Stimulated activated CD4-positive, alpha-beta T cell treated with anti-CD3 and anti-CD28 coated beads, Interleukin-2, amount 100 ng/mL, for 4 hours (primary cell): ENCODE measurements at places on chromosomes 4 and X.

GRCh38 chr4:8207314-8207713 lies 8.2 kb downstream of the SH3TC1 start:
- DNase-seq = no peak

DNA sequence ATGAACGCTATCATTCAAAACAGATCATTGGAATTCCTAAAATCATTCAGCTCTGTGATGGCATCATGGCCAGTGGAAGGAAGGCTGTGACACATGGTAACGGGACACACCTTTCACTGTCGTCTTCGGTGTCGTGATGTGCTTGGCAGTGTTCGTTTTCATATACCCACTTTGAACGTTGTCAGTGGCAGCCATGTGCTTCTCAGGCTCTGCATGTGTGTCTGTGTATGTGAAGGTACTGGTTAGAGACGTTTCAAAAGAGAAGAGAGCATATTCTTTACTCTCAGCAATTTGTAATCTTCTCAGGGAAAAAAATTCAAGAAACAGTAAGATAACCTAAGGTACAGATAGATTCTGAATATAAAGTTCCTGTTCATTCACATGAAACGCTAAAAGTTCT lies 70.6 kb upstream of the MSANTD1 start:
- DNase-seq = no peak

- no peak for DNase-seq
These were observed 238.4 kb upstream of the TAPT1 start for GRCh38 chr4:16464651-16465050.

DNA sequence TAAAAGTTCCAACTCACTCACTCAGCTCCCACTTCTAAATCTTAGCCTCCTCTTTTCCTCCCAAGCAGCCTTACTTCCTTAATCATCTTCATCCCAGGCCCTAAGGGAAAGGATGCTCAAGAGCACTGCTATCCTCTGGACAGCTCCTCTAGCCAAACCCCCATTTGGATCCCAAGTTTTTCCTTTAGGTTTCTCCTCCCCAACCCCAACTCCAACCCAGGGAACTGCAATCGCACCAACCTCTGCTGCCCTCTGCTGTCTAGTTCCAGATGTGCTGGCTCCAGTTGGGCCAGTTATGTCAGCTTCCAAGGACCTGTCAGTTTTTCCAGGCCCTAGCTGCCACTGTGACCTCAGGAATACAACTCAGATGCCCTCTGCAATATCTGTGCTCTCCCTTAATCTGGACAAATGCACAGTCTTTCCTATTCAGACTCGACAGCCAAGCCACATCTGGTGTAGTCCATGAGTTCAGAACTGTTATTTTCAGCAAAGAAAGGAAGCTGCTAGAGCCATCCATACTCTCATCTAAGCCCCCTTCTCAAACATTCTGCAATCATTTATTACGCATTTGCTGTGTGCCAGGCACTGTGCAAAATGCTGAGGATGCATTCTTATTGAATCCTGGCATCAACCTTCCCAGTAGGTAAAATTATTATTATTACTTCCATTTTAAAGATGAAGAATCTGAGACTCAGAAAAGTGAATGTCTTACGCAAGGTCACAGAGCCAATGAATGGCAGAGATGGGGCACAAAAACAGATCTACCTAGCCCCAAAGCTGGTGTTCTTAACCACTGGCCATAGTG lies 12.3 kb upstream of the XPNPEP2 start:
- peak; percentile 11 for DNase-seq

DNA sequence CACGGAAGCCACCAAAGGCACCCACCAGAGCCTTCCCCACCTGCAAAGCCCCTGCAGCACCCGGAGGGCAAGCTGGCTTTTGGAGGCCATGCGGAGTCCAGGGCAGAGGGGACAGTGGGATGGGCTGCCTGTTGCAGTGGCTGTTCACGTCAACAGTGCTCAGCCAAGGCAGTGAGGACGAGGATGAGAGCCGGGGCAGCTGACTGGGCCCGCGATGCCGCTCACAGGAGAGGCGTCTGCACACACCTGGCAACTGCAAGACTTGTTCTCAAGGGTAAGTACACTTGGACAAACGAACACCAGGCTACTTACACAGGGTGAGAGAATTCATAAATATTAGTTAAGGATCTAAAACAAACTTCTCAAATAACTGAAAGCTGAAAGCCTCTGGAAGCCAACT lies 19.6 kb downstream of the FGFR3 start:
- no peak for DNase-seq

- DNase-seq = no peak
These were observed 43.0 kb upstream of the TAPT1 start for GRCh38 chr4:16269240-16269639.

DNA sequence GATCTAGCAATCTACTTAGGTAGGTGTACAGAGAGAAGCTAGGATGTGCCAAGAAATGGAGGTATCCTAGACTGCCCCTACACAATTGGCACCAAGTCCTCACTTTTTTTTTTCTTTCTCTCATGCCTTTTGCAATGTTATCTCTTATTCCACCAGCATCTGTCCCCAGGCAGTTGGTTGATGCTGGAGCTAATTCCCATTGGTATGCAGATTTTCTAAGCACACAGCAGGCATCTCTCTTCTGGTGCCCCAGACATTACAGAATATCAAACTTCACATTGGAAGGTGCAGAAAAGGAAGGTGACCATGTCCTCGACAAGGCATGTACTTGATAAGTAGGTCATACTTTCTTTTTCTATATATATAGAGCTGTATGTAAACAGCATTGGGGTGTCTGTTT lies 21.6 kb downstream of the LUZP4 start:
- DNase-seq = no peak

GRCh38 chr4:154454710-154455109 lies 36.9 kb downstream of the DCHS2 start:
- no peak for DNase-seq

GRCh38 chr4:150368667-150369066 lies 213.3 kb upstream of the MAB21L2 start:
- no peak for DNase-seq

DNA sequence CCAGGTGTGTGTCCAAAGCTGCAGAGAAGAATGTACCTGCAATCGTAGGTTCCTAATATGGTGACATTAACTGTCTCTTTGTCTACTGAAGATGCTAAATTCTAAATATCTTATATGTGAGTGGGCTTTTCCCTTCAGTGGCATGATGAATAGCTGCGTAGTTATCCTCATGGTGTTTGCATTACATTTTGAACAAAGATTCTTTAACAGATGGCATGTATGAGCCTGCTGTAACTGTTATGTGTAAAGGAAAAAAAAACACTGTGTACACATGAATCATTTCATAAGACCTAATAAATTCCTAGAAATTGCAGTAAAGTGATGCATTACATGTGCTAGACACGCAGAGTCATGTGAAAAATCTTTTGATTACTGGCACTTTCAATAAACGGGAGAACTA lies 288.0 kb downstream of the SH2D1A start:
- DNase-seq = no peak

GRCh38 chr4:76518241-76518640 lies 83.2 kb downstream of the SHROOM3 start:
- DNase-seq = no peak

DNA sequence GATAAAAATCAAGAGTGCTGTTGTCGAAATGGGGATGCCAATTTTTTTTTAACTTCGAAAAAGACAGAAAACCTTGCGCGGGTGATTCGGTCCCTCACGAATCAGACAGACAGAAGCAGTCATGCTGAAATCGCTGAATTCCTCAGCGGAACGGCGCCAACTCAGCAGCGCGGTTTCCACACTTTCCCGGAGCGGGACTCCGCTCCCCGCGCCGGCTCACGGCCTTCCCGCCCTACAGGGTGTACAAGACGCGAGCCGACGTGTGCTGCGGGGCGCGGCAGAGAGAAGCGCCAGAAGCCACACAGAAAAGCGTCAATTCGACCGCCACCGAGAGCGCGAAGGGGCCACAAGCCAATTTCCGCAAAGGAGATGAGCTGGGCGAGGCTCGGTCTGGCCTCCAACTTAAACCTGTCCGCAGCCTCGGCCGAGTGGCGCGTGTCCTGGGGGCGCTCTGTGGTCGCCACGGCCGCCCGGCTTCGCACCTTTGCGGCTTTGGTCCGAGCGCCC lies 1.3 kb downstream of the NEXMIF start:
- DNase-seq = no peak

GRCh38 chr4:39732728-39733127 lies 34.8 kb downstream of the UBE2K start:
- no peak for DNase-seq

DNA sequence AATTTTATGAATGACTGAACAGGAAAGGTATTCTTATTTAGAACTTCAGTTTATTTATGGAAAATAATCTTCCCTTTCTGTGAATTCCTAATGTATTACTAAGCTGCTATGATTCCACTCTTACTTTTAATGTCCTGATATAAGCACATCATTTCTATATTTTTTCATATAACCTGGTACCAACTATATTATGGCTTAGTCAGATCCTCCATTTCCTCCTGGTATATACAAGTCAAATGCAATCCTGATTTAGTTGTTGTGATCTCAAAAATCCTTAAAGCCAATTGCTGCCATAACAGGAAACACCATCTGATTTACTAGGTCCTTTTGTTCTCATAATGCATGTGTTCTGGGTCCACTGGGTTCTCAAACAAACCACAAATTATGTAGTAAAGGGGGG lies 26.8 kb downstream of the TRMT2B start:
- DNase-seq = no peak

GRCh38 chr4:114927881-114928280 lies 185.5 kb downstream of the NDST4 start:
- DNase-seq = no peak

- no peak for DNase-seq
These were observed 47.2 kb upstream of the GK2 start for GRCh38 chr4:79455216-79455615.

DNA sequence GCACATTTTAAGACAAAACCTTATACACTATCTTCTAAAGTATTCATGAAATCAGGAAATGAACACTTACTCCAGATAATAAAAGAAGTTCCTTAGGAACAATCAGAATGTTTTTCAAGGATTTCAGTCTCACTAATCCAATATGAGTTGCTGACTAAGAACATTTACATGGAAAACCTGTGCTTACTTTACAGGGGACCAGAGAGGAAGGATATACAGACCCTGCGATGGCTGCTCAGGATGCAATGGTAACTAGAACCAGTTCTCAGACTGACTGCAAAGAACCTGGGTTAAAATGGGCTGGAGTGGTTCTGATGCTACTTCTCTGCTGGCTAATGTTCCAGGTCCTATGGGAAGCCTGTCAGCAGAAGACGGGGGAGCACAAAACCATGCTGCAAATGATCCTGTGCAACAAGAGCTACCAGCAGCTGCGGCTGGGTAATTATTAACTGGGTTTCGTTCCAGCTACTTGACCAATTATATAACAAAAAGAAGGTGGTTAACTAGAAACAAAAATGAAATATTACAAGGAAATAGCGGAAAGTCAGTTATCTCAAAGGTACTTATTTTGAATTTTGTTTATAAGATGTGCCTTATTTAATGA lies 85.3 kb downstream of the ANXA10 start:
- no peak for DNase-seq

GRCh38 chrX:43557792-43558191 lies 98.3 kb upstream of the MAOA start:
- DNase-seq = peak; percentile 30

GRCh38 chr4:2126309-2127043 lies 67.3 kb downstream of the NAT8L start:
- DNase-seq = no peak

GRCh38 chr4:138954428-138954827 lies 61.2 kb upstream of the NOCT start:
- DNase-seq = no peak

GRCh38 chr4:5444918-5445517 lies 263.3 kb downstream of the EVC2 start:
- DNase-seq = no peak

- no peak for DNase-seq
These were observed 325.4 kb upstream of the SMIM31 start for GRCh38 chr4:164428561-164428960.

DNA sequence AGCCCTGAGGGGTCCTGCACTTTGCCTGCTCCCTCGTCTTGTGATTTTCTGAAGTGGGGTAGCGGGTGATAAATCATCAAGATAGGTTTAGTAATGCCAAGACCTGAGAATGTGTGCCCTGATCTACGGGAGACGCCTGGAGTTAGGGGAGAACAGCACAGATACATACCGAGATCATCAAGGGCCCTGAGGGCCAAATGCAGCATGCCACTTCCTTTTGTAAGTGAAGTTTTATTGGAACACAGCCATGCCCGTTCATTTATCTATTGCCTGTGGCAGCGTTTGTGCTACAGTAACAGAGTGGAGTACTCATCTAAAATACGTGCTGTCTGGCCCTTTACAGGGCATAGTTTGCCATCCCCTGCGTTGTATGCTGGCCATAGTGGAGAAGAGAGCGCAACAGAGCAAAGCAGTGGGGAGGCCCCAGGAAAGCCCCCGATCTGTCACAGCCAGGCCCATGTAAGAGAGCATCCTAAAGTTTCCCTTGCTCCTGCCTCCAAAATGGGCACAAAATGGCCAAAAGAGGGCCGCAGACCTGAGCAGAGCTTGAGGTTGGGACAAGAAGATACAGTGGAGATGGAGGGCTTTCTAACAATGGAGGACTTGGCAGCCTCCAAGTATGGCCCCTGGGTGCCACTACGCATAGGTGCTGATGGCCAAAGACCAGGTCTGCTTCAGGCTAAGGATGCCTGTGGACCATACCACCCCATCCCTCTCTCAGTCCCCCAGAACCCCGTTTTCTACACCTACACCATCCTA lies 167.0 kb downstream of the SMIM20 start:
- DNase-seq = no peak

DNA sequence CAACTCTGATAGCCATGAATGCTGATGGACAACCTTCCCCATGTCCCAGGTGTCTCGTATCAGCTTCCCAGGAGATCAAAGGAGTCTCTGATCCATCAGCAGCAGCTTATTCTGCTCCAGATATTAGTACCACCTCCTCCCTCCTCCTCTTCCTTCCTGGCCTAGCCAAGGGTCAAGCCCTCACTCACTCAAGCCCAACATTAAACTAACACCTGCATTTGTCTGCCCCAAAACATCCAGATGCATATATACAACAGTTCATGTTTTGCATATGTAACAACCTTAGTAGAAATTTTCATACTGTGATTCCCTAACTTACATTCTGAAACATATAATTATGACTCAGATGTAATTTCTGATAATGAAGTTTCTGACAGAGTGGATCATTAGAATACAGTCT lies 29.9 kb downstream of the BCLAF3 start:
- no peak for DNase-seq

DNA sequence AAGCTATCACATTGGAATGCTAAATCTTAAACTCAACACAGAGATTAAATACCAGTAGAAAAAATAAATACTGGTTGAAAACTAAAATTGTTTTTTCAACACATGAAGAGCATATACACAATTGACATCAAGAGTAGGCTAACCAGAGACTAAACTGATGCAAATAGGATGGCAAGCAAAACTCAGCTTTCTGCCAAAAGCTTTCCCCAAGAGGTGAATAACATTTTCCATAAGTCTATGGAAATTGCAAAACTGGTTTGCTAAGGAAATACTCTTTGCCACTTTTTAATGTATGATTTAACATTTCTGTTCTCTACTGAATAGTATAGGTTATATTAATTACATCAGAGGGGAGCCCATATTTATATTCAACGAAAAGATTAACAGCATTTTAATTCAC lies 23.8 kb downstream of the IQCM start:
- no peak for DNase-seq
